ENCODE measurements at places on chromosomes 2 and 18.

DNA sequence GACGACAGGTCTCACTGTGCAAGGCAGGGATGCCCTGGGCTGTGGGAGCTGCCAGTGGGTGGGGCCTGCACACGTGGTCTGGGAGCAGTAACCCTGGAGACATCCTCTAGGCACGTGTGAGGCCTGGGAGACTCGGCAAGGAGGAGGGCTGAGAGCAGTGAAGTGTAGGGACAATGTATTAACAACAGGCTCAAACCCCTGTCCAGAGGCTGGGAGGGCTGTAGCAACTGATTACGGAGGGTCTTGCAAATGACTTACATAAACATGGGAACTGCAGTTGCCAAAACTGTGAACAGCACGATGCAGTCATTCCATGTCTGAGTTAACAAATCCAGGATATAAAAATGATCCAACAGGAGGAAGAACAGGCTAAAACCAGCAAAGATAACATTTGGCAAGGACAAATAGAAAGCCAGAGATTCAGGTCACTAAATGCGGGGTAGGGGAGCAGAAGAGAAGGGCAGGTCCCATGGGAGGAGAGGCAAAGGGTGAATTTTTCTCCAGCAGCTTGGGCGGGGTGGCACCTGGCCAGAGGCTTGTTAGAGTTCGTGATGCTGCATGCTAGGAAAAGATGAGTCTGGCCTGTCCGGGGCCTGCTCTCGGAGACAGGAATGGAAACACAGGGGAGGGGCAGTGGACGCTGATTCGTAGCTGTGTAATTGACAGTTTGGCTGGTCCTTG, 44.9 kb downstream of the CYP27C1 start:
- no peak for DNase-seq

DNA sequence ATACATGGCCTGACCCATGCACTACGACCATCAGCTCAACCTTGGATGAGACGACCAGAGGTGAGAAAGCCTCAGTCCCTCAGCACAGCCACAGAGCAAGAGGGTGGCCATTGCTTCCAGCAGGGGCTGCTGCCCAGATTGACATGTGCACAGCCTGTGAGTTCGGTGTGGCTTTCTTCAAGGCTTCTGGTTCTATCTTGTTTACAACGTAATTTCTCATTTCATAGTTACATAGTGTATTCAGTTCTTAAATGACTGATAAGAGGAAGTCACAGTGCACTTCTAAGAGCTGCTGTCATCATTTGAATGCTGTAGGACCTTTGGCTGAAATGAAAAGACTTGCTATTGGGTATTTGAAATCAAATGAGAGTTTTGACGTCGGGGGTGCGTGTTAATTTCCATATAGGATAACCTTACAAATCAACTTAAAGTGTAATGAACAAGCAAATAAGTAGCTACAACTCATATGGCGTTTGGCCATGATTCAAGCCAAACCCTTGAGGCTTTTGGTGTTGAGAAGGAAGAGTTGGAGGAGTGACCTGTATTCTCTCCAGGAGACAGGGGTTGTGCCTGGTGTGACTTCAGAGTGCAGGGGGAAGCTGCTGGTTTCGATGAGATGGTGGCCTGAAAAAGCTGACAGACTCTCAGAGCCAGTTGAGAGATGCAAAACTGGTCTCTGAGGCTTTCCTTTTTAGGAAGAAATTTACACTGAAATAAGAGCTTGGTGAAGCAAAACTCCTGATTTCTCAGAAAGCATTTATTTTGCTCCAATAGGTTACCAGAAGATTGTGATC, 51.0 kb downstream of the TSHZ1 start:
- DNase-seq, result no peak

GRCh38 chr18:32092422-32093101, 888 bp downstream of the RNF138 start:
- peak; percentile 95 for DNase-seq

GRCh38 chr2:58127111-58127510, 80.5 kb downstream of the VRK2 start:
- DNase-seq, result no peak

GRCh38 chr2:16553226-16553625, 112.4 kb downstream of the CYRIA start:
- no peak for DNase-seq
